ENCODE measurements at places on chromosomes 4 and X. TPM values are rescaled to one million over a fixed set of nuclear protein-coding genes. Genes with fewer than 3 reads are reported as not detected.

BMPR1B gene
- total RNA-seq, result not detected

DNA sequence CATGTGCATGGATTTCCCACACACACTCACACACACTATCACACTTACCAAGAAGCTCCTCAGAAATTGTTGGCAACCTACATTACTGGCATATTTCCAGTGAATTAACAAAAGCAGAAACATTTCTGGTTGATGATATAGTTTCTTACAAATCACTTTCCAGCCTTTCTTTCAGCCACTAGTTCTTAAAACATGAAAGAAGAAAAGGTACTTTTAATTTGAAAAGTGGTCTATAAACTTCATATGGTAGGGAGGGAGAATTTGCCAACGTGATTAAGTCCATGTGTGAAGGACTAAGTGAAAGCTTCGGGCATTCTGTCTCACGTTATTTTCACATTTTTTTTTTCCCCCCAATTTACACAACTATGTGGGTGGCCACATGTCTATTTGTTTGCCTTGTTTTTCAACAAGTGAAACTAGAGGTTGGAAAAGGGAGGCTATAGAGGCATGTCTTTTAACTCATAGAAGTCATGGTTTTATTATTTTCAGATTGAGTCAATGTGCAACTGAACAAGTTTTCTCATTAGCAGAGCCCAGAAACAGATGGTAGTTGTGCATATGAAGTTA lies 832.1 kb upstream of the INTU start:
- no peak for DNase-seq

POLN gene
- total RNA-seq, result 1.4 TPM

- DNase-seq, result no peak
These were observed 140.0 kb downstream of the F11 start for GRCh38 chr4:186405957-186406356.

MAB21L2 gene
- total RNA-seq, result not detected

- DNase-seq, result no peak
These were observed 67.0 kb downstream of the SEL1L3 start for GRCh38 chr4:25795566-25796454.

- DNase-seq, result peak; percentile 10
These were observed 85.0 kb upstream of the ZNF81 start for GRCh38 chrX:47751670-47752069.

RAB9A gene
- total RNA-seq, result 14.6 TPM

DNA sequence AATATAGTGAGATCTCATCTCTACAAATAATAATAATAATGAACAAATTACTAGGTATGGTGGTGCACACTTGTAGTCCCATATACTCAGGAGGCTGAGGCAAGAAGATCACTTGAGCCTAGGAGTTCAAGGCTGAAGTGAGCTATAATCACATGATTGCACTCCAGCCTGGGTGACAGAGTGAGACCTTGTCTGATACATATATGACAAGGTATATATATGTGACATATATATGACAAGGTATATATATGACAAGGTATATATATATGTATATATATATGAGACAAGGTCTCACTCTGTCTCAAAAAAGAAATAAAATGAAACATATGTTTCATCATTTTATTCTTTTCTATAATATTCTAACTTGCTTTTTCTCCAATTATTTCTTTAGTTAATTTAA lies 278.1 kb upstream of the TET2 start:
- DNase-seq, result no peak

PTPN13 gene
- total RNA-seq, result 0.25 TPM

OPRPN gene
- total RNA-seq, result not detected

GRCh38 chrX:1658071-1658491 lies 43.2 kb downstream of the ASMT start:
- no peak for DNase-seq

FHIP1A gene
- not detected for total RNA-seq

GRCh38 chr4:182649698-182650477 lies 267.3 kb downstream of the DCTD start:
- DNase-seq, result no peak

- DNase-seq, result no peak
These were observed 17.0 kb downstream of the SLC9B1 start for GRCh38 chr4:103002551-103002950.

CSN1S1 gene
- total RNA-seq, result not detected

GRIA2 gene
- total RNA-seq, result not detected

MED14 gene
- total RNA-seq, result 37.8 TPM

DNA sequence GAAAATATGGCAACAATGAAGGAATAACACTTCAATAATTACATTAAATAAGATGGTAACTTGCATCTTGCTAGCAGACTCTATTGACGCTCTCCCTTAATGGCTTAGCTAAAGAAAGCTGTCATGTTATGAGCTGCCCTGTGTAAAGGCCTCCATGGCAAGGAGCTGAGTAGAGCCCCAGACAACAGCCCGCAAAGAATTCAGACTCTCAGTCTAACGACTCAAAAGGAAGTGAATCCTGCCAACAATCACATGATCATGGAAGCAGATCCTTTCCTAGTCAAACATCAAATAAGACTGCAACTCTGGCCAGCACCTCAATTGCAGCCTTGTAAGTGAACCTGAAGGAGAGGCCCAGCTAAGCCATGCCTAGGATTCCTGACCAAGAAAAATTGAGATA lies 157.6 kb downstream of the MAB21L2 start:
- no peak for DNase-seq

CENPVL2 gene
- not detected for total RNA-seq

DNA sequence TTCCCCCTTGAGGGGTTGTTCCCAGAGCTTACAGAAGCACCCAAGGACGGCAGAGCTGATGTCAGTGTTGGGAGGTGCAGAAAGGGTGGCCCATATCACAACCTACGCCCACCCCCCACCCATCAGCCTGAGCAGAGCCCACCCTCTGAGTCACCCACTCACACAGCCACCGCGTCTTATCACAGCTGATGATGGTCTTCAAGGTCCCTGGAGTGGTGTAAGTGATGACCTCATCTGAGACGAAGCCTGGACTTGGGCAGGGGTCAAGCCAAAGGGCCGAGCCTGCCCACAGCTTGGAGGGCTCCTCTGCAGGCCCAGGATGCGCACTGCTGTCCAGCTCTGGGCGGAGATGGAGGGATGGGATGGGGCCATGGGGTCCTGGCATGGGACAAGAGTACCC lies 3.0 kb upstream of the HTRA3 start:
- DNase-seq, result no peak

SFRP2 gene
- not detected for total RNA-seq
